ENCODE measurements at places on chromosomes 7 and 10. TPM values are rescaled to one million over a fixed set of nuclear protein-coding genes. Genes with fewer than 3 reads are reported as not detected.

- DNase-seq, result no peak
Measured at GRCh38 chr7:130793855-130794618, 60.0 kb upstream of the KLF14 start.

GRCh38 chr10:78211561-78212051 lies 177.9 kb downstream of the RPS24 start:
- peak; percentile 92 for DNase-seq

- no peak for DNase-seq
Measured at GRCh38 chr10:35705051-35705450, 63.0 kb upstream of the FZD8 start.

DNA sequence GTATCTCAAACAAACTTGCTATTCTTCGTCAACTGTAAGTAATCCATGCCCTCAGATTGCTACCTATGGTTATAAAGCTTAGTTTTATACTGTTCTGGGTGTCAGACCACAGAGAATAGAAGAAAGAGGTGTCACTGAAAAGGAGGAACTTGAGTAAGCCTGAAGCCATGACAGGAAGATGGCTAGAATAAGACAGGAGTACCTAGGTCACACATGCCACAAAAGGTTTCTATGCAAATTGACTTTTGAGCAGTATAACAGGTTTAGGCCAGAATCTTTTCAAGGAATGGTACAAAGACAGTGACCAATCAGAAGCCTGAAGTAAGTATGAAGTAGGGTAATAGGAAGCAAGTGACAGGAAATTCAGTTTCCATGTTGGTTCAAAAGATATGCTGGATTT lies 23.5 kb downstream of the FBXW4 start:
- DNase-seq, result no peak

- no peak for DNase-seq
Measured at GRCh38 chr10:71561003-71561574, 158.5 kb downstream of the C10orf105 start.

GRCh38 chr10:42795701-42796100 lies 13.1 kb downstream of the BMS1 start:
- DNase-seq, result no peak

GRCh38 chr10:45224219-45224841 lies 91.1 kb downstream of the OR13A1 start:
- DNase-seq, result no peak

DNA sequence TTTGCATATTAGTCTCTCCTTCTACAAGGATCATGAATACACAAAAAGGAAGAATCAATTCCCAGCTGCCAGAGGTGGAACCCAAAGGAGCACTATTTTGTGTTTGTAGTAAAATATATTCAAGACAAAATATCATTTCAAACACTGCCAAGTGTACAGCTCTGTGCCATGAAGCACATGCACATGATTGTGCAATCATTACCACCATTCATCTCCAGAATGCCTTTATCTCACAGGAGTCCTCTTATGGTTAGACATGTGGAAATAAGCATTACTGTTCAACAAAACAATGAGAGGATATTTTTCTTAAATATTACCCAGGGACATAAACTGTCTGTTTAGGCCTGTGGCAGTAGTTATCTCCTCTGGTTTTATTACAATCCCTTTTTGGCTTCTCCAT lies 151.4 kb upstream of the PPP1R3A start:
- no peak for DNase-seq

GRCh38 chr7:71912476-71912875 lies 499.7 kb downstream of the CALN1 start:
- no peak for DNase-seq

- no peak for DNase-seq
Measured at GRCh38 chr10:126919426-126919825, 14.2 kb downstream of the DOCK1 start.

DNA sequence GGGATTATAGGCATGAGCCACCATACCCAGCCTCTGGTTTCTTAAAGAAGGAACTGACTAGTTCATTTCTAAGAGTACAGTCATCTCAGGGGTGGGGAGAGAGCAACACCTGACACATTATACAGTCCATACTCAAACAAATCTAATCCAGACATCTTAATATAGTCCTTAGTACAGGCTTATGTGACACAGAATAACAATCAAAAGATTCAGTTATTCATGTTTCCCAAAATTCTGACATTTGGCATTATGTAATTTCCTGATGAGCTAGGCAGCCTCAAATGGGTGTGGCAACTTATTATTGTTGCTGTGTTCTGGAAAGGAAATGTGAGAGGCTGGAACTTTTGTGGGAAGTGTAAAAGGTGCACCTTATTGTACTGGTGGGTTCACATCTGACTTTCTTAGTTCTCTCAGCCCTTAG lies 116.3 kb downstream of the WDFY4 start:
- no peak for DNase-seq

- DNase-seq, result no peak
Measured at GRCh38 chr7:24069751-24070150, 214.2 kb upstream of the NPY start.

- DNase-seq, result no peak
Measured at GRCh38 chr10:76396134-76396533, 964.7 kb downstream of the LRMDA start.

DNA sequence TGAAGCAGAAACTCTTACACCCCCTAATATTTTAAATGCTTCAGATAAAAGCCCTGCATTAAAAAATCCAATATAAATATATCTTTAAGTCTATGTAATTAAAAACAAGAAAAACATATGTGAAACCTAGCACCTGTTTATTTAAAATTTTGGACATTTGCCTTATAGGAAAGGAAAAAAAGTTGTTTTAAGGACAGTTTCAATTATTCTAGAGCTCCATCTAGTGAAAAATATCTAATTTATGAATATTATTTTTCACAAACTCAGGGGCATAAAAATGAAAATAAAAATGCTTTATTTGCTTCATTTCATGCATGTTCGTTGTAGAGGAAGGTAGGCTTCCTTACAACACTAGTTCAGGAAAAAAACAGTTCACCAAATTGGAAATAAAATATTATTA lies 26.1 kb downstream of the ENKUR start:
- peak; percentile 39 for DNase-seq

DNA sequence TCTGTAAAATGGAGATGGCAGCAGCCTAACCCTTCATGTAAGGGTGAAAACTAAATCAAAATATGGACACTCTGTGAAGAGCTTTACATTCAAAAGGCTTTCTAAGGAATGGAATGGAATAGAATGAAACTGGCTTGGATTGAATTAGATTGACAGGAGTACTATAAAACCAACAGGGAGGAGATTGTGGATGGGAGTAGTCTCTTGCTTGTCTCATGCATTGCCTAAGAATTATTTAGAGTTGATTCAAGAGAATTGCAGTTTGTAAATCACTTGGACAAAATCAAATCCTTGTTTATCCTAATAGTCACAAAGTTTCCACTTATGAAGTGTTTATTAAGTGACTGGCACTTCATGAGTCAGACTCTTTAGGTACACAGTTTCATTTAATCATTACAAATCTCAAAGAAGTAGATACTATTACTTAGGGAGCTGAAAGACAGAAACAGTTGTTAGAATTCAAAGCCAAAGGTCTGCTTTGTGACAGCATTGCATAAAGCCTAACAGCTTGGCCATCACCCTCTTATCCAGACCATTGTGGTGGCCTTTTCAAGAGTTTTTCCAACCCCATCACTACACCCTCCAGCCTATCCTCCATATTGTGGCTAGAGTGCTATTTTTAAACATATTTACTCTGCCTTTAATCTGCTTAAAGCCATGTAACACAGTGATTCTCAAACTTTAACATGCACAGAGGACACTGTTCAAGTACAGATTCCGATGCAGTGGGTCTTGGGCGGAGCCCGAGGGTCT lies 91.9 kb upstream of the GHITM start:
- no peak for DNase-seq

DNA sequence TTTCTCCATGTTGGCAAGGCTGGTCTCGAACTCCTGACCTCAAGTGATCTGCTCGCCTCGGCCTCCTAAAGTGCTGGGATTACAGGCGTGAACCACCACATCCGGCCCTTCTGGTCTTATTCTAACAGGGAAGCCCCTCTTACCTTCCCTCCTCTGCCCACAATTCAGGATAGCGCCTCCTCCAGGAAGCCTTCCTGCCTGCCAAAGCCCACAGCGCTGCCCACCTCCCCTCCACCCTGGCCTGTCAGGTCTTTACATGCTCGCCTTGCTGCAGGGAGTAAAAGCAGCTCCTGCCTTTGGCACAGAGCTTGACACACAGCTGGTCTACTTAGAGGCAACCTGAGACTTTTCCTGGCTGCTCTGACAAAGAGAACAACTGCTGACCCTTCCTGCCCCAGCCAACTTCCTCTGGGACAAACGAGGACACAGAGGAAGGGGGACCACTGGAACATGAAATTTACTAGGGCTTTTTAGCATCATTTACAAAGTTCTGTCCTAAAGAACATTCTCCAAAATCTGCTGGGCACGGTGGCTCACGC lies 13.2 kb downstream of the MLXIPL start:
- no peak for DNase-seq

DNA sequence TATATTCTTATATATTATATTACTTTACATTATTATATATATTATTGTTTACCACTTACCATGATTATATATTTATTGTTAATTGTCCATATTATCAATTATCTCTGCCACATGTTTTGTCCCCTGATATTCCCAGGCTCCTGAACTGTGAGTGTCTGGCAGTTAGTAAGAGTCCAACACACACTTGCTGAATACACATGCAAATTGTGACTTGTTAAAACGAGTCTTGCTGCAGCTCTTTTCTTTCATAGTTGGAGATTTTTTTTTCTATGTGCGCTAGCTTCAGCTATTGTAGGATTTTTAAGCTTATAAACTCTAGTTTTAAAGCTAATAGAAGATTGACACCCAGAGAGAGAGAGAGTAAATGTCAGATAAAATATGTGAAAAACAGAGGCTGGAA lies 207.8 kb upstream of the FAM3C start:
- DNase-seq, result no peak

- no peak for DNase-seq
Measured at GRCh38 chr10:108203905-108204527, 1039.5 kb upstream of the SORCS1 start.

DNA sequence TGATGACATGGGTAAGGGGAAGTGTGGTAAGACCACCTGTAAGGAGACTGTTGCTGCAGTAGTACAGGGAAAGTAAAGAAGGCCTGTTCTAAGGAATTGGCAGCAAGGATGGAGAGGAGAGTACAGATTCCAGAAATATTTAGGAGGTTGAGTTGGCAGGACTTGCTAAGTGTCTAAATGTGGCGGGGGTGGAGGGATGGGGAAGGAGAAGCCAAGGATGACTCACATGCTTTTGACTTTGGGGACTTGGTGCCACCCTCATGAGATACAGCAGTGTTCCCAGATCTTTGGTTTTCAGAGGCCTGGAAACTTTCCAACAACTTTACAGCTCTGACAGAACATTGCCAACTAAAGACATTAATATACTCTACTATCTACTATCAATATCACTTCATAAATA lies 45.4 kb downstream of the CDK6 start:
- DNase-seq, result peak; percentile 37

- DNase-seq, result no peak
Measured at GRCh38 chr7:89265631-89266030, 470.1 kb upstream of the TEX47 start.

- no peak for DNase-seq
Measured at GRCh38 chr7:28607855-28608193, 195.5 kb downstream of the CREB5 start.

GRCh38 chr10:52877451-52877850 lies 104.9 kb upstream of the MBL2 start:
- DNase-seq, result no peak

DNA sequence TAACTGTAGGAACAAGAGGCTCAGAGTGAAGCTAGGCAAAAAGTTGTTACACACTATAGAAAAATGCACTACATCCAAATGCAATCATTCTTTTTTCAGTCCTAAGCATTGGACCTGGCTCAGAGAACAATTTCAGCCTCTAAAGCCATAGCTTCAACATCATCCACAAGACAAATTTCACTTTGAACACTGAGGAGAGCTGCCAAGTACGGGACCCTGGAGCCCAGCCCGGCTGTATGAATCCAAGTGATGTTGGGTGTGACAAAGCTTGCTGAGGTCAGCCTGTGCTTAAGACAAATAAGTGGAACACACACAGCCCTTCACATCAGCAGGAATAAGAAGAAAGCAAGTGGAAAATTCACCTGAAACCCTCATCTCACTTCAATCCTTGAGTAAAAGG lies 233.1 kb upstream of the PFKP start:
- no peak for DNase-seq

DNA sequence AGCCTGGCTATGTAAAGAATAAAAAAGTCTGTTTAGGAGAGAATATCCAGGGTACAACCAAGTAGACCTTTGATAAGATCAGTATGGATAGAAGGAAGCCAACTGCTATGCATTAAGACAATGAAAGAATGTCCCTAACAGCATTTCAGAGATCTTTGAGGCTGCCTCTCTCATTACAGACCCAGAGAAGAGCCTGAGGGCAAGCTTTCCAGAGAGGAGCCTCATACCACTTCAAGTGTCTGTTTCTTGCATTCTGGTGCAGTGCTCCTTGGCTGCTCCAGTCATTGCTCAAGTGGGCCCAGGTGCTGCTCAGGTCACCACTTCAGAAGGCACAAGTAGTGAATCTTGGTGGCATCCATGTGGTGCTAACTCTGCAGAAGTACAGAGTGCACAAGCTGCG lies 514.0 kb downstream of the PLXDC2 start:
- no peak for DNase-seq

DNA sequence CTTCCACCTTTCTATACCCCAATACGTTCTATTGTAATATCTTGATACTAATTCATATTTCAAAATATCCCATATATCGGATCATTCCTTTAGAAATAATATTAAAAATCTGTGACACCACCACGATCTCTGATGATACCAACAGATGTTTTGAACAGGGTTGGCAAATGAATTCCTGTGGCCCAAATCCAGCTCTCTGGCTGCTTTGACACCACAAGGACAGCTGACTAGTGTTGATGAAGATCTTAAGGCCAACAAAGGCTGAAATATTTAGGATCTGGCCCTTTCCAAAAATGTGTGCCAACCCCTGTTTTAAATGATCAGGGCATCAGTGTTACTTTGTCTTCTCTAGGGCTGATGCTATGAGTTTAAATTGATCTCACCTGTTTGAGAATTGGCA lies 380.7 kb upstream of the PFKP start:
- DNase-seq, result no peak

- peak; percentile 32 for DNase-seq
Measured at GRCh38 chr7:38411404-38411803, 138.0 kb upstream of the TARP start.

The CDHR1 gene
- not detected for total RNA-seq

The LDB3 gene
- 0.04 TPM for total RNA-seq

The EEPD1 gene
- total RNA-seq, result 31.8 TPM

The ASNS gene
- total RNA-seq, result 19.5 TPM

The KIF20B gene
- total RNA-seq, result 12.6 TPM

The TWNK gene
- 7.5 TPM for total RNA-seq

The VIPR2 gene
- not detected for total RNA-seq

The LRMDA gene
- total RNA-seq, result 3.6 TPM

The ASB10 gene
- not detected for total RNA-seq

The NACAD gene
- total RNA-seq, result 0.12 TPM

The HMX3 gene
- not detected for total RNA-seq

The SEMA3E gene
- total RNA-seq, result 5.9 TPM

The NPSR1 gene
- total RNA-seq, result not detected

The ADIRF gene
- 259 TPM for total RNA-seq

The NPC1L1 gene
- 0.04 TPM for total RNA-seq

The GSTK1 gene
- total RNA-seq, result 111 TPM
